Activated naive CD8-positive, alpha-beta T cell treated with anti-CD3 and anti-CD28 coated beads for 36 hours (primary cell): ENCODE measurements at places on chromosomes 6 and 20.
A peak's percentile ranks its signal among the peaks of the same experiment; 100 is the strongest.

DNA sequence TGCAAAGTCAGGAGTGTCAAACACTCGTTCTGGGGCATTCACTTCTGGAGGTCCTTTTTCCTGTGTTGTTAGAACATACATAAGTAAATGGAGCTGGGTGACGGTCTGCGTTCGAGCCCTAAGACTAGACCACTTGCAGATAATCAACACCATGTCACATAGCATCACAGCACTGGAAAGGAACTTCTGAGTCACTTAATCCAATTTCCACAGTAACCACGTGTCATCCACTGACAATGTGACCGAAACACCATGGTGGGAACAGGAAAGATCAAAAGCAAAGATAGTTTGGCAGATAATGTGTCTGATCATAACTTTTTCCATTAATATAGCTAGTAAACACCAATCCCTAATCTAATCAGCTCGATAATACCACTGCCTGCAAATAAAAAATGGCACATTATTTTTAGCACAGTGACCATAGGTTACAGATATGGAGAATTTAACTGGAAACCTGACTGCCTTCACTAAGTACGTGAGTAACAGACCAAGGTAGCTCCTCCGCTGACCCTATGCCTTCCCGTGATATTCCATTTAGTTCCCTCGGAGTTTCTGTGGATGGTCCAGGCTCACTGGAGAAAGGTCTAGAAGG is 34.8 kb downstream of the WRNIP1 start:
- DNase-seq: peak; percentile 24

DNA sequence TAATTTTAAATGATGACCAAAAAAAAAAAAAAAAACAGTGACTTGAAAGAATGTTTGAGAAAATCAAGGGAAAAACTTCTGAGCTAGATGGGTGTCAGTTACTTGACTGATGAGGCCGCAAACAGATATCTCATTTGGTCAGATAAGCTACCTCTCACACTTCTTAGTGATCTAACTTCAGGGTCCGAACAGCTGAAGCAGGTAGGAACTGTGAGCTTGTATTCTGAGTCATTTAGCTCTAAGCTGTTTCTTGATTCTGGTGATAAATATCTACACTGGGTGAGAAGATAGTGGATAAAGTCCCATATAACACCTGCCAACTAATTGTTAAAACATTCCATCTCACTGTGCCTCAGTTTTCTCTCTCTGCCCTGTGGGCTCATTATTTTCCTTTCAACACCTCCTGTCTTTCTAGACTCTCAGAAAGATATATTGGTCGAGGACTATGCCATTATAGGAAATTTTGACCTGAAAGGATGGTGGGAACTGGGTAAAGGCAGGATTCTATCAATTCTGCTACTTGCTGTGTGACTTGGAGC is 7.7 kb downstream of the KIF3B start:
- no peak for DNase-seq

GRCh38 chr20:61850457-61850856 is 215.2 kb downstream of the TAF4 start:
- DNase-seq: no peak

- DNase-seq: no peak
Observed at GRCh38 chr6:31874084-31874670, 4.6 kb downstream of the SLC44A4 start.

DNA sequence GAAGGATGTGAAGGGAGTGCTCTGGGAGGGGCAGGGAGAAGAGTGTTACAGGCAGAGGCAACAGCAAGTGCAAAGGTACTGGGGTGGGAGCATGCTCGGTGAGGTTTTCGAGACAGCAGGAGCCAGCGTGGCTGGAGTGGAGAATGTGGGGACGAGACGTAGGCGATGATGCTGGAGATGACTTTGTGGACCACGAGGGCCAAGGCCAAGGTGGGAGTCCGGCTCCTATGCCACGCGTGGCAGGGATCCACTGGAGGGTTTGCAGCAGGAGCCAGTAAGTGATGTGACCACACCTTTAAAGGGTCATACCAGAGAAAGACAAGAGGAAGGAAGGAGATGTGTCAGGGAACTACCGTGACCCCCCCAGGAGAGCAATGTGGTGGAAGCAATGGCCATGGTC is 7.3 kb downstream of the PTGIS start:
- DNase-seq: no peak

DNA sequence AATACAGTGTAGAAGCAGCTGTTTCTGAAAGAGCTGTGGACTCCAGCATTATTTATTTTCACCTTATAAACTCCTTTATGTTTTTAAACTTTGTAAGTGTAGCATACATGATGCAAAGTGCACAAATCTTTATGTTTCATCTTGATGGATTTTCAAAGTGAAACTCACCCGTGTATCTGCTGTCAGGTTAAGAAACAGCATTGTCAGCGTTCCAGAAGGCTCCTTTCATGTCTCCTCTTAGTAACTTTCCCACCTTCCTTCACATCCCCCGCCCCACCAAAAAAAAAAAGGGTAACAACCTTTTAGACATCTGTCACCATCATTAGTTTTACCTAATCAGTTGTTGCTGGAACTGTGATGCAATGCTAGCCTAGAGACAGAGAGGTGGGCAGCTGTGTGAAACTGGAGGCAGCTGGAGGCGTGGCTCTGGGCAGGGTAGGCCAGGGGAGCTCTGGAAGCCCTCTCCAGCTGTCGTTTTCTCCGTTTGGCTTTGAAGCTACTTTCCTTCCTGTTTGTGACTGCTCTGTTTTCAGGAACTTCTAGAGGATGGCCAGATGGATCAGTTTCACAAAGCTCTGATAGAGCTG is 7.2 kb downstream of the ACTR5 start:
- no peak for DNase-seq

GRCh38 chr6:156396068-156396771 is 381.0 kb upstream of the ARID1B start:
- DNase-seq: peak; percentile 9

GRCh38 chr20:37329481-37330165 is 16.3 kb upstream of the SRC start:
- no peak for DNase-seq

DNA sequence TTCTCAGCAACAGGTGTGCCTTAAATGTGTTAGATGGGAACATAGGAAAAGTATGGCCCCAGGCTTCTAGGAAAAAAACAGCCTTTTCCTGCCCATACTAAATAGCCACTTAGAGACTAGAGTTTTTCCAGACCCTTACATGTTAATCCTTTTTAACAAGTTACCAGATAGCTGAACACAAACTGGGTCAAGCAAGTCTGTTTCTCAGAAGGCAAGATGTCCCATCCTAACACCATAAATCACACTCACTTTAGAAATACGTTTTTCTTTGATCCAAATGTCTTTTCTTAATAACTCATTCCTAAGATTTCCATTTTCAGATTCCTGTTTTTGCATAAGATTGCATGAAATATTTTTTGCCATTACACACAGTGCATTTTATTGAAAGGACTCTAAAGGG is 241.3 kb downstream of the KCNQ5 start:
- DNase-seq: no peak

DNA sequence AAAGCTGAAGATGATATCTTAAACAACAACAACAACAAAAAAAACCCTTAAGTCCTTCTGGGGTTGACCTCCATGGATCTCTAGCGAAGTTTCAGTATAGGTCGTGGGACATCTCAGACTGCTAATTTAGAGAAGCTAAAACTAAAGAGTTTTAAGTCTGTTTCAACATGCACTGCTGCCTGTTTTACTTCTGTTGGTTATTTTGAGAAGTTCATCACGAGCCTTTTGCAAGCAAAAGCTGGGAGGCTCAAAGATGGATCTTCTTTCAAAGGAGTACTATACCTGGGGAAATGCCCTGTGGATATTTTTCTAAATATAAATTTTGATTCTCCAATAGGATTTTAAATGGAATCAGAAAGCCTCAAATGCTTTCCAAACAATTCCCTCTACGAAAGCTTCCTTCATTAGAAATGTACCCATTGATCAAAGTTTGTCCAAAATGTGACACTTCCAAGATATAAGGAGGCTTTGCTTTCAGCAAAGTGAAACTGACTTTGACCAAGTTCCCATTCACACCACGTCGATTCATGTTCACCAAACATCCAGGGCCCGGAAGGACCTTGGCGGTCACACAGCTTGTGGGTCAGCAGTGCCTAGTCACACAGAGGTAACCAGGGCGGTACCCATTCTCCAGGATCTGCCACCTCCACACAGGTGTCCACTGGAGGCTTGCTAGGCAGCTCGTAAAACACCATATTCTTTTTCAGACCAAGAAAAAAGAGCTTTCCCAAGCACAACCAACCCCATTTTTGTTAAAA is 94.7 kb upstream of the QKI start:
- no peak for DNase-seq

- no peak for DNase-seq
Observed at GRCh38 chr6:160039441-160039840, 70.6 kb downstream of the IGF2R start.
